ENCODE measurements at places on chromosomes 5 and 9. TPM values are rescaled to one million over a fixed set of nuclear protein-coding genes. Genes with fewer than 3 reads are reported as not detected.

Gene MEIKIN
- polyA plus RNA-seq, result 1.1 TPM

Gene IFNA13
- polyA plus RNA-seq, result not detected

Gene MBLAC2
- 23.3 TPM for polyA plus RNA-seq

Gene PRSS3
- polyA plus RNA-seq, result 16.7 TPM

Gene ARHGEF37
- 7.2 TPM for polyA plus RNA-seq

Gene EPB41L4A
- 23.4 TPM for polyA plus RNA-seq

Gene GDA
- polyA plus RNA-seq, result 3.4 TPM

Gene GPRIN1
- polyA plus RNA-seq, result 60.6 TPM

Gene PTGES
- polyA plus RNA-seq, result 7.8 TPM

Gene CAPSL
- 8.7 TPM for polyA plus RNA-seq

Gene DIAPH1
- 44.4 TPM for polyA plus RNA-seq

Gene IFNB1
- not detected for polyA plus RNA-seq

Gene TRIM36
- 35.8 TPM for polyA plus RNA-seq

Gene AQP3
- 1.6 TPM for polyA plus RNA-seq

Gene PCDHB3
- 2.8 TPM for polyA plus RNA-seq
